ENCODE measurements at places on chromosomes 16 and 17.
A peak's percentile ranks its signal among the peaks of the same experiment; 100 is the strongest.

DNA sequence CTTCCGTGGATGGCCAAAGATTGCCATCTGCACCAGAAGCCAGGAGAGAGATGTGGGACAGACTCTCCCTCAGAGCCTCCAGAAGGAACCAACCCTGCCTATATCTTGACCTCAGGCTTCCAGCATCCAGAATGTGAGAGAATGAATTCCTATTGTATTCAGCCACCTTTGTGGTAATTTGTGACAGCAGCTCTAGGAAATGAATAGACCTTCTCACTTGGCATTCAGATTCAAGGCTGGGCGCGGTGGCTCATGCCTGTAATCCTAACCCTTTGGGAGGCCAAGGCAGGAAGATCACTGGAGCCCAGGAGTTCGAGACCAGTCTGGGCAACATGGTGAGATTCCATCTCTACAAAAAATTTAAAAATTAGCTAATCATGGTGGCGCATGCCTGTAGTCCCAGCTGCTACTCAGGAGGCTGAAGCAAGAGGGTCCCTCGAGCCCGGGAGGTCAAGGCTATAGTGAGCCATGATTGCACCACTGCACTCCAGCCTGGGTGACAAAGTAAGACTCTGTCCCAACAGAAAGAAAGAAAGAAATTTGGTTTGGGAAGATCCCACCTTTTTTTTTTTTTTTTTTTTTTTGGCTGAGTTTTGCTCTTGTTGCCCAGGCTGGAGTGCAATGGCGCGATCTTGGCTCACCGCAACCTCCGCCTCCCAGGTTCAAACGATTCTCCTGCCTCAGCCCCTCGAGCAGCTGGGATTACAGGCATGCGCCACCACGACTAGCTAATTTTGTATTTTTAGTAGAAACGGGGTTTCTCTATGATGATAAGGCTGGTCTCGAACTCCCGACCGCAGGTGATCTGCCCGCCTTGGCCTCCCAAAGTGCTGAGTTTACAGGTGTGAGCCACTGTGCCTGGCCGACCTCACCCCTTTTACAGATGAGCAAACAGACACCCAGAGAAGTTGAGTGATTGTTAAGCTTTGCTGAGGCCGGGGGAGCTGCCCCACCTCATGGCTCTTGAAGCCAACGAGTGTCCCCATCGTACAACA is 4.3 kb upstream of the CPSF4L start:
- DNase-seq: no peak

GRCh38 chr17:74497471-74497870 is 31.0 kb downstream of the CD300A start:
- no peak for DNase-seq

DNA sequence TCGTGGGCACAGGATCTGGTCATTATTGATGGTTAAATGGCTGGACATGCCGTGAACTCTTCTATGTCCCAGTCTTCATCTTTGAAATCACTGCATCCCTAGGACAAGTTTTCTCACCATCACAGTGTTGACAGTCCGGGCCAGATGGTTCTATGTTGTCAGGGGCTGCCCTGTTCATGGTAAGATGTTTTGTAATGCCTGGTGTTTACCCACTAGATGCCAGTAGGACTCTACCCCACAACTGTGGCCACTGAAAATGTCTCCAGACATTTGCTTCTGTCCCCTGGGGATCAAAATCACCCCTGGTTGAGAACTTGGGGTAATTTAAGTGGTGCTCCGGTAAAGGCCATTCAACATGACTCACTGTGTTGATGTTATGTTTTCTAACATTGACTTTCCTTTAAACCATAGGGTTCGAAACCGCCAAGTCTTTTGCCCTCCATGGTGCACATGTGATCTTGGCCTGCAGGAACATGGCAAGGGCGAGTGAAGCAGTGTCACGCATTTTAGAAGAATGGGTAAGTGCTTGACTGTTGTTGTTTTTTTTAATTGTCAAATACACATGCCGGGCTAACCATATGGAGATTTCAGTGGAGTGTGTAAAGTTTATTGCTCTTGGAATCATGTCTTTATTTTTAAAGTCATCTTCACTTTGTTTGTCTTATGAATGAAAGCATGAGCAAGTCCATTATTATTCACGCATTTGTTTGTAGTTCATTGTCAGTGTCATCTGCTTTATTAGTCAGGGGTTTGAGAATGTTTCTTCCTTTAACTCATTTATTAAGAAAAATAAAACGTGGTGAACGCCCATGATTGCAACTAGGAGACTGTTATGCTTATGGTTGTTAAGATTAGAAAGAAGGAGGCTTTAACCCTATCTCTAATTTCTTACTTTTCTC is 64.6 kb downstream of the WWOX start:
- DNase-seq: no peak

GRCh38 chr17:3558603-3559269 is 1.1 kb upstream of the TRPV3 start:
- peak; percentile 9 for DNase-seq

- no peak for DNase-seq
These were observed 11.8 kb downstream of the CNGB1 start for GRCh38 chr16:57959121-57959520.

GRCh38 chr16:12296406-12296805 is 319.9 kb downstream of the SNX29 start:
- DNase-seq: no peak

DNA sequence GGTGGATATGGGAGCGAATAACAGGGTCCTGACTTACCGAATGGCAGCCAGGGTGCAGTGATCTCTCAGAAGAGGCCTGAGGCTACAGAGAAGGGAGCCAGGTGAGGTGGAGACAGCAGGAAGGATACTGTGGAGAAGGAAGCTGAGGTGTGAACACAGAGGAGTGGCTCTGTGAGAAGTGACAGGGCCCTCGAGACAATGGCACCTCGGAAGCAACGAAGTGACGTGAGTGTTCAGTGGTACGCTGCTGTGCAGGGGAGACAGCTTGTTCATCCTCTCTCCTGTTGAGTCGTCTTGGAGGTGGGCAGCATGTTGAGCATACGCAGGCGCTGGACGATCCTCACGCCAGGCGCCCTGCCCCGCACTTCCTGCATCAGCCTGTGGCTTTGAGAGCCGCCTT is 390.3 kb downstream of the CPPED1 start:
- no peak for DNase-seq

DNA sequence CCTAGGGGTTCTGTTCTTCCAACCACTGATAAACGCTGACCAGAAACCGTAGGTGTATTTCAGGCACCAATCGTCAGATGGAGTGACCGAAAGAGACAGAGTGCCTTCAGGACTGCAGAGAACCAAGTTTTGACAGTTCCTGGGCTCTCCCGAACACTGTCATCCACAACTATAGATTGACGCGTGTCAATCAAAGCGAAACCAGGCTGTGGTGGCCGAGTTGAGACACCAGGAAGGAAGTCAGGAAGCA is 11.9 kb upstream of the AURKB start:
- no peak for DNase-seq

DNA sequence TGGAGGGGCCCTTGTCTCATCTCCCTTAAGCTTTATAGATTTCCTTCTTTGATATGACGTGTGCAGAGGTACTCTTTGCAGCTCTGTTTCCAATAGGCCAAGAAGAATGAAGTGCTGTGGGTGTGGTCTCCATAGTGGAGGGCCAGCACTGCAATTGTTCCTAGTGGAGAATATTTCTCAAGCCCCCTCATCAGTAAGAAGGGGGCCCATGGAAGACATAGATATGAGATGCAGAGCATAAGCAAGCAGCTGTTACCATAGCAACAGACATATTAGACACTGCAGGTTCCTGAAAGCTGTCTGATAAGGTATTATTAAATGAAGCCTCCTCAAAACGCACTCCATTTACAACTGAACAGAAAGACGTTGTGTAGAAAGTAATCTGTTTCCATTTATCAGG is 240.7 kb downstream of the ZFHX3 start:
- no peak for DNase-seq

DNA sequence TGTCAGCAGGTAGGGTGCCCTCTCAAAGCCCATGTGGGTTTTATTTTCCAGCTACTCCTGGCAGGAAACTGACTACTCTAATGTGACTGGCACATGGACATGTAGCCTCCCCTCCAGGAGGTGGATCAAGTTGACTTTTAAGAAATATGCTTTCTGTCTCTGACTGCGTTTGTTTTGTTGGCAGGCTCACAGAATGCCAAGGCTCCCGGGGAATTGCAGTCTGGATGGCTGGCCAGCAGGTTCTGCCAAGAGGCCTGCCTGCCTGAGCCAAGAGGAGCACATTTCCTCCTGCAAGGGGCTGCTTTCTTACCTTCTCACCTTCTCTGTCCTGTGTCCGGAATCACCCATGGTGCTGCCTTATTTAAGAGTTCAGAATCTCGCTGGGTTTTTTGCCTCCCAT is 217.3 kb upstream of the ERCC4 start:
- no peak for DNase-seq

DNA sequence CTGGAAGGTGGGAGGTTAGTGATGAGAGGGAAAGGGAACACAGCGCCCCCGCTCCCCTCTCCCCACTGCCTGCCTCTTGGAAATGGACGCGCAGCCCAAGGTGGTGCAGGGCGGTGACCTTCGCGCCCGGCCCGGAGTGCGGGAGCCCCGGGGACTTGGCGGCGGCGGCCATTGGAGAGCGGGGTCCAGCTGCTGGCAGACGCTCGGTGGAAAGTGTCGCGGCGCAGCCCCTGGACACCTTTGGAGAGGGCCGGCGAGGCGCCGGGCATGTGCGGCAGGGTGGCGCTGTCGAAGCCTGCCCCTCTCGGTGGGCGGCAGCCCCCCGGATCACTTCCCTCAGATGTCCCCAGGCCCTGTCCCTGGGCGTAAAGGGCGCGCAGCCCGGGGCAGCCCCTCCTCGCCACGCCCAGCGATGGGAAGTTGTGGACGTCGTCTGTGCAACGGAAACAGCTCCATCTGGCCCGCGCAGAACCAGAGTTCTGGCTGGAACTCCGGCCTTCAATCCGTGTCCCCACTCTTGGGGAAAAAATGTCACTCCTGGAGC is 16.7 kb downstream of the SALL1 start:
- DNase-seq: no peak

GRCh38 chr17:48064638-48065037 is 16.5 kb downstream of the NFE2L1 start:
- DNase-seq: no peak

- DNase-seq: no peak
These were observed 202.5 kb downstream of the MSI2 start for GRCh38 chr17:57458718-57459285.

- DNase-seq: no peak
These were observed 171.7 kb downstream of the ZFHX3 start for GRCh38 chr16:72876221-72876620.

DNA sequence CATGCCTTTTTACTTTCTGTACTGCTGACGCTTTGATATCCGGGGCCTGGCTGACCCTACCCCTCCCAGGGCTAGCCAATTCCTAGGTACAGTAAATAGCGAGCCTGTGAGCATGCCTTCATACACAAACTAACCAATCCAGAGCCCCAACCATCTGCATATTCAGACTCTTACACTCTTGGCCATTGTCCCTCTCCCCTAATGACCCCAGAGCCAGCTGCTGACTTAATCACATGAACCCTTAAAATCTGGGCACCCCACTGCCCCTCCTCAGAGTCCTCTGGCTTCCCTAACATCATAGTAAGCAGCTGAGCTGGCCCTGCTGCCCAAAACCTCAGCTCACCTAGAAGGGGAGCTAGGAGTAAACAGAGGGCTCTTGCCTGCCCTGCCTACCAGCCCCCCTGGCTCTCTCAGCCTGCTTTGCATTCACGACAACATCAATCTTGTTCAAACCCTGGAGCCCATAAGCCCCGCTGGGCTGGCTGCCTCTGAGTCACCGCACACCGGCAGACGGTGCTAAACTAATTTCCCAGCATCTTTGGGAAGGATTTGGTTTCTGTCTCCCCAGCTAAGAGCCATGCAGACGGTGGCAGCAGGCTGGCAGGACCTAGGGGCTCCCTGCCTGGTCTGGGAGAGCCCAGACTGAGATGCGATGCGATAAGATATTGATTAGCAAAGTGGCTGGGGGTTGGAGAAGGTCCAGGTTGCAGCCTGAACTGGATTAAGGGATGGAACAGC is 63.2 kb downstream of the CLEC19A start:
- no peak for DNase-seq

DNA sequence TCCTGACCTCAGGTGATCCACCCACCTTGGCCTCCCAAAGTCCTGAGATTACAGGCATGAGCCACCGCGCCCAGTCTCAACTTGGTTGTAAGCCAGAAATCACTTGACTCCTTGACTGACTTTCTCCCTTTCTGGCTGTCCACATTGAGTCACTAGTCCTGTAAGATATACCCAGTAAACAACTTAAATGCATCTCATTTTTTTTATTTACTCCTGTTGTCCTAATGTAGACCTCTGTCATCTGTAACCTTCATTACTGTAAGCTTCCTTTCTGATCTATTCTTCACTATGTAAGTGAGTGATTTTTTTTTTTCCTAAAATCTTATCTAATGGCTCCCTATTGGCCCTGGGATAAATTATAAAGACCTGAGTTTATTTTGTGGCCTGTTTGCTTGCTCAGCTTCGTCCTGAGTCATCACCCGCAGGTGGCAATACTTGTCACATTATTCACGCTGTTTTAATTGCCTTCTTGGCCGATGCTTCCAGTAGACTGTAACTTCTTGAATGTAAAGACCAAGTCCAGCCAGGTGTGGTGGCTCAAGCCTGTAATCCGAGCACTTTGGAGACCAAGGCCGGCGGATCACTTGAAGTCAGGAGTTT is 41.0 kb downstream of the PAFAH1B1 start:
- no peak for DNase-seq

- no peak for DNase-seq
These were observed 8.1 kb downstream of the CORO7 start for GRCh38 chr16:4408323-4408690.

GRCh38 chr17:38825762-38826247 is 684 bp upstream of the CWC25 start:
- DNase-seq: no peak

- DNase-seq: no peak
These were observed 43.2 kb downstream of the PIMREG start for GRCh38 chr17:6487251-6488007.

DNA sequence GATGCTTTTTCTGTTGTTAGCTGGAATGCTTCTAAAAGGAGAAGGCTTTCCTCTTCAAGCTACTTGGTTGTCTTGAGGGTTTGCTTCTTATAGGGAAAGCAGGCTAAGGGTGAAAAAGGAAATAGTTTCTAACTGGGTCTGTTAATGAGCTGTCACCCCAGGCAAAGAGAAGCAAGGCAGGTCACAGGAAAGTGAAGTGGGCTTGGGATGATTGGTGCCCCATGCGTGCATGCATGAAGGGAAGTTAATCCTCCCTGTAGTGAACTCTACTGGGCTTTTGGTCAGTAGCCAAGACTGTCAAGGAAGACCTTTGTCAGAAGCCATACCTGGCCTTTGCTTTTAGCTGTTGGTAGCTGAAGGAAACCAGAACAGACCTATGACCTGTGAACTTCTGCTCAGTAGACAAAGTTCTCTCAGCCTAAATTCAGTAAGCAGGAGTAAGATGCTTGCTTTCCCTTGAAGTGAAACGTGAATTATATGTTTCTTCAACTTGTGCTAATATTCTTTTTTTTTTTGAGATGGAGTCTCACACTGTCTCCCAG is 16.5 kb downstream of the TENT4B start:
- DNase-seq: no peak

Data from stimulated activated CD8-positive, alpha-beta memory T cell treated with anti-CD3 and anti-CD28 coated beads, Interleukin-15, amount 100 ng/mL, for 4 hours (primary cell).